Activated naive CD4-positive, alpha-beta T cell treated with anti-CD3 and anti-CD28 coated beads, Interleukin-2, amount 50 U/mL, for 72 hours (primary cell): ENCODE measurements at places on chromosomes 4 and X. TPM values are rescaled to one million over a fixed set of nuclear protein-coding genes. Genes with fewer than 3 reads are reported as not detected.

TECRL gene
- not detected for total RNA-seq

TMEM271 gene
- not detected for total RNA-seq

SLC16A2 gene
- 2.2 TPM for total RNA-seq

CXCL10 gene
- total RNA-seq: 1.2 TPM

RNF175 gene
- 0.91 TPM for total RNA-seq

CHRDL1 gene
- not detected for total RNA-seq

PLK4 gene
- total RNA-seq: 76.4 TPM

NMU gene
- 0.35 TPM for total RNA-seq

TLR8 gene
- total RNA-seq: not detected

CXCL13 gene
- 2.5 TPM for total RNA-seq

MAP3K15 gene
- 2.4 TPM for total RNA-seq

SLITRK4 gene
- total RNA-seq: not detected

MAPK10 gene
- not detected for total RNA-seq

KLKB1 gene
- not detected for total RNA-seq

PHF8 gene
- total RNA-seq: 56.5 TPM

CCDC120 gene
- total RNA-seq: 4.5 TPM

CXCL5 gene
- not detected for total RNA-seq

ZMYM3 gene
- total RNA-seq: 32.5 TPM

CCDC160 gene
- total RNA-seq: not detected

GPC3 gene
- 0.66 TPM for total RNA-seq

MAOB gene
- not detected for total RNA-seq

TMSB15B gene
- total RNA-seq: 12.9 TPM

LINC00632 gene
- total RNA-seq: 0.07 TPM

TMSB15A gene
- total RNA-seq: 0.51 TPM

DSPP gene
- not detected for total RNA-seq

TDO2 gene
- not detected for total RNA-seq

UGT2B15 gene
- total RNA-seq: not detected

AREG gene
- total RNA-seq: 2.1 TPM

IL3RA gene
- total RNA-seq: 0.41 TPM

RHOXF2B gene
- not detected for total RNA-seq

TCEAL2 gene
- total RNA-seq: not detected

IGBP1 gene
- 69.2 TPM for total RNA-seq

POU3F4 gene
- total RNA-seq: not detected

ZBTB49 gene
- total RNA-seq: 6.0 TPM

PRRG3 gene
- not detected for total RNA-seq

SLC10A7 gene
- 16.9 TPM for total RNA-seq

CSAG2 gene
- total RNA-seq: not detected

VCX3B gene
- not detected for total RNA-seq

NUDT11 gene
- 0.75 TPM for total RNA-seq

VCX2 gene
- total RNA-seq: not detected
